ENCODE measurements at places on chromosomes 12 and 14. TPM values are rescaled to one million over a fixed set of nuclear protein-coding genes. Genes with fewer than 3 reads are reported as not detected.

The RTL1 gene
- total RNA-seq, result not detected

DNA sequence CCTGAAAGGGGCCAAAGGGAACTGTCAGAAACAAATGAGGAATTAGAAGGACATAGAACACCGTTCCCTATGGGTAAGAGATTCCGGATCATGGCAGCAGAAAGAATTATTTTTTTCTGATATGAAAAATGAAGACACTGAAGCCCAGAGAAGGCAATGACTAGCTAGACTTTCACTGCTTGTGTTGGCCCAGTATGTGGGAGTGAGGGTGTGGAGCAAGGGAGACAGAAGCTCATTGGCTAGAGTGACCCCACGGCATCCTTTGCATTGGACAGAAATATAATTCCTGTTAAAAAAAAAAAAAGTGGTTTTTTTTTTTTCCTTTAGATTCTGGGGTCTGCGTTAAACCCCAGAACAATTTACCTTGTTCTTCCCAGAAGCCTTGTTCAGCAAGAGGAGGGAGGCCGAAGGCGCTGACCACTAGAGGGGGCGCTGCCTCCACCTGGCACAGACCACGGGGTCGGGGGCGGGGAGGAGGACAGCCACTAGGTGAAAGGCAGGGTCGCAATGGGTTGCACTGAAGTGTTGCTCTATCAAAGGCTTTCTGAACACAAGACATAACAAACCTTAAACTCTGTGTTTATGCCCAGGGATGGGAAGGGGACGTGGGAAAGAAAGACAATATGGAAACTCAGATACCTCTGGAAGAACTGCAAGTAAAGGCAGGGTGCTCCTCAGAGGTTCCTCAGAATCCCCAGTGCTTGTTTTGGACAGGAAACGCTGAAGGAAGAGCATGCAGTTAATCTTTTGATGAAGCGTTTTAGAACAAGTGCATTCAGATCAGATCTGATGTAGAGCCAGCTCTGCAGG lies 156.8 kb downstream of the KCNA5 start:
- peak; percentile 65 for DNase-seq

DNA sequence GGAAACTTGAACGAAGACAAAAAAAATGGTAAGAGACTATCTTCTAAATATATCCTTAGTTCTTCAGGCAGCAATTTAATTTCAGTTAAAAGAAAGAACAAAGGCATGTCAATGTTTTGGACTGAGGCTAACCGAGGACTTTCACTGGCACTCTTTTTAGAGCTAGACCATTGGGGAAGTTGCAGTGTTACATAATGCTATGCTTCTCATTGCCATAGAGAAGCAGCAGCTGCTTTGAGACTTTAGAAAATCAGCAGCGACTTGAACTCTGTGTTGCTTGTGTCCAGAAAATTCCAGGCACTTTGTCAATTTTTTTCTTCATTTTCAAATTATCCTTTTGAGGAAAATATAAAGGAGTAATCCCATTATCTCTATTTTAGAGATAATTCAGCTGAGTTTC lies 964.2 kb downstream of the NRXN3 start:
- no peak for DNase-seq

DNA sequence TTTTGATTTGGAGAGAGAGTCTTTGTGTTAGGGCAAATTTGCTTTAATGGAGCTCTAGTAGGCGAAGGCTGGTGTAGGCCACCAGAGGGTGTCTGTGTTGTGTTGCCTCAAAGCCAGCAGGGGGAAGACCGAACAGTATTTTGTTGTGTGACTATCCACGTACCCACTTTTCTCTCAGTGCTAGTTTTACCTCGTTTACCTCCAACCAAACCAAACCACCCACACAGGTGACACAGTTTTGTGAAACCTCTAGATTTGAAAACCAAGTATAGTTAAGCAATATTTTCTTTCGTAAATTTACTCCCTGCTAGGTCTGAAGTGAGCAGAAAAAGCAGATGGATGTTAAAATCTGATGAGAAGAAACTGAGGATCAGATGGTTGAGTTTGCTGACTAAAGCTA lies 36.3 kb upstream of the NPFF start:
- peak; percentile 63 for DNase-seq

- no peak for DNase-seq
These were observed 24.5 kb upstream of the TMCC3 start for GRCh38 chr12:94674835-94675234.

GRCh38 chr12:69837191-69837590 lies 12.2 kb downstream of the MYRFL start:
- DNase-seq, result no peak

Measured in heart right ventricle (tissue), 16 donors.